Inflammatory macrophage (primary cell): ENCODE measurements at places on chromosomes 7 and 10.

DNA sequence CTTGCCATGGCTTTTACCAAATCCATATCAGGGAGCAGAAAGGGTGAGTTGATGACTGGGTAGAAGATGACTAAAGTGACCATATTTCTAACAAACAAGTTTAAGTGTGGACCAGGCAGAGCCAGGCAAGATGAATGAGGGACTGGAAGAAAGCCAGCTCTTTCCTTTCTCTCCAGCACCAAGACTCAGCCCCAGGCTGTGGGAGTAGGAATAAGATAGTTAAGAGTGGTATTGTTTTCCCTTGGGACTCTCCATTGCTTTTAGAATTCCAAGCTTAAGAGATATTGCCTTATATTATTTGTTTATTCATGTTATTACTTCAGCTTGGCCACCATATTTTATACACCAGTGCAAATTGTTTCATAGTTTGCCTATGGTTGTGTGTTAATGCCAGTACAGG, 28.8 kb upstream of the TSPAN33 start:
- DNase-seq = no peak

- no peak for DNase-seq
These were observed 468.0 kb upstream of the ZMIZ1 start for GRCh38 chr10:78600740-78601139.

DNA sequence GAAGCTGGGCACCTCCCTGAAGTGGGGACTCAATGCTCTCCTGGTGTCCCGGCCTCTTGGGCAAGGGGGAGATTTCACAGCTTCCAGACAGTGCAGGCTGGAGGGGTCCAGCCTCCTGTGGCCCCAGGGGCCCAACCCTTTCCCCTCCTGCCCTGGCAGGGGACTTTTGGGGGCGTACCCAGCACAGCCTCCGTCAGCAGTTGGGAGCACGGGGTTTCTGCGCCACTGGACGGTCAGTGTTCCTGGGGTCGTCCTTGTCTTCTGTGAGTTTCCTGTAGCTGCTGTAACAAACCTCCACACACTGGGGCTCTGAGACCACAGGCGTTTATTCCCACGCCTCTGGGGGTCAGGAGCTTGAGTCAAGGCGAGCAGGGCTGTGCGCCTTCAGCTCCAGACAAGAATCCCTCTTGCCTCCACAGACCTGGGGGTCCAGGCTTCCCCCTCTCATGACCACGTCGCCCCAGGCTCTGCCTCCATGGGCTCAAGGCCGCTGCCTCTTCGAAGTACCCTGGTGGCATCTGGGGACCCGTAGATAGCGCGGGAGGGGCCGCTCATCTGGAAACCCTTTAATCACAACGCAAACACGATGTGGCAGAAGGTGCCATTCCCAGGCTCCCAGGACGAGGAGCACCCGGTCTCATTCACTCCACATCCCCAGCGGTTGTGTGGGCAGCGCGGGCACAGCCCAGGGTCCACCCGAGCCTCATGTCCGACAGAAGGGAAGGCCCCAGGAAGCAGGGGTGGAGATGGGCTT, 14.0 kb downstream of the PWWP2B start:
- no peak for DNase-seq

GRCh38 chr7:134031835-134032617, 95.1 kb upstream of the LRGUK start:
- no peak for DNase-seq

GRCh38 chr10:84258034-84258695, 13.3 kb downstream of the RGR start:
- DNase-seq = no peak

DNA sequence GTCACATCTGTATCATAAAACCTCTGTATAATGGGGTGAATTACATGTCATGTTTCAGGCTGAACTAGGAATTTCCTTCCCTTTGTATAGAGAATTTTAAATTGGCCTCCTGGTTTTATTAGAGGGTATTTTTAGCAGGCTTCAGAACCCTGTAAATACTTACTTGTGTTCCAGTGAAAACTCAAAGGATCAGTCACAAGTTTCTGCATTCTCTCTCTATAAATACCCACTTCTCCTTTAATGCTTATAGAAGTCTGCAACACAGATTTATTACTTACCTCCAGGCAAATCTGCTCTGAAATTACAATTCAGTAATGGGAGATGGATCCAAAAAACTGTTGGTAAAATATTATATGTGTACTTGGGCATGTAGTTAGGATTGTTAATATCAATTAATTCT, 161.6 kb downstream of the GLI3 start:
- no peak for DNase-seq

GRCh38 chr10:110794808-110795207, 76.9 kb upstream of the PDCD4 start:
- no peak for DNase-seq

DNA sequence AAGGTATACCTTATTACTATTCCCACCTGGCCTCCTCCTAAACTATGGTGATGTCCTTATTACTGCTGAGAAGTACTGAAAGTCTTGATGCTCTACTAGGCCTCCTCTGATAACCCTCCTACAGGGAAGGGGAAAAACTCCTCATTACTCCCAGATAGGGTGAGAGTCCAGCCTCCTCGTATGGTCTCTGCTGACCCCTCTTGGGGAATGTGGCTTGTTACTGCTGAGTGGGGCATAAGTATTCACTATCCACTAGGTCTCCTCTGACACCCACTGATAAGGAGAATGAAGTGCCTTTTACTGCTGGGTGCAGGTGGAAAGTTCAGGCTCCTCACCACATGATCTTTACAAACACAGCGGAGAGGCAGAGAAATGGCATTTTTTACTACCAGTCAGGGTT, 222.9 kb downstream of the CHRM2 start:
- no peak for DNase-seq

GRCh38 chr10:21687266-21688008, 153.4 kb downstream of the MLLT10 start:
- DNase-seq = no peak

DNA sequence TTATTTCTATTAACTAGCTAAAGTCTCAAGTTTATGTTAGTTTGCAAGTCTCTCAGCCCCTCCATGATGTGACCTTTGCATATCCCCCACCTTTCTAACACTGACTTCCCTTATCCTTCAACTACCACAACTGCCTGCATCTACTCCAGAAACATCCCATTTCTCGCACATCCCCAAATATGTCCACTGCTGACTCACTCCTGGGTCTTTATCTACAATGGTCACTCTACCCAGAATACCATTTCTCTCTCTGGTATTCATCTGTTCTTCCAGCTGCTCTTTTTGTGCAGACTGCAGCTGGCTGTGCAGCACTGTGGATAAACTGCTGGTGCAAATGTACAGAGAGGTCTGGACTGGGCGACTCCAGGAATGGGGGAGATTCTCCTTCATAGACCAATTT, 32.7 kb upstream of the PRSS1 start:
- DNase-seq = no peak

GRCh38 chr10:32318476-32318896, 28.5 kb downstream of the EPC1 start:
- DNase-seq = peak; percentile 92

GRCh38 chr7:50147951-50148808, 55.1 kb upstream of the ZPBP start:
- DNase-seq = no peak

DNA sequence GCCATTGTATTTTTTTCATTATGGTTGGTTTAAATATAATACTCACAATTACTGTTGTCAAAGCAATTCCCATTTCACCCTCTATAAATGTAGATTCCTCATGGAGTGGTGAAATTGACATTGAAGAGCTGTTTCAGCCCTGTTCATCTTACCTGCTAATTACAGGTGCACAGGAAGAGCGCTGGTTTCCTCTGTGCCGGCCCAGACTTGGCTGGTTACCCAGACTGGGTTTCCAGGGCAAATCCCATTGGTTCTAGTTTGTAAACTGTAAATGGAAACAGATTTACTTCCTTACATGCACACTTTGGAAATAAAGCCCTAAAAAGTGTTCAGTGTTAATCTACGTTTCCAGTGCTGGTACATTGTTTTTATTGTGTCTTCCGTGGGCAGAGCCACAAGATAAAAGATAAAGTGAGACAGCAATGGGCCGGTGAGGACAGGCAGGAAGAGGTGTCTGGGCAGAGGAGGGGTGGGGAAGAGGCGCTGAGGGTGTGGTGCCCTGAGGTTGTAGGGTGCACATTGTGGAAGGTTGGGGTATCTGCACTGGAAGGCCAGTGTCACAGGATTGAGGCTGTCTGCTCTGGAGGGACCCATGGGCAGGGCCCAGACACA, 71.6 kb upstream of the ZPBP start:
- DNase-seq = no peak

DNA sequence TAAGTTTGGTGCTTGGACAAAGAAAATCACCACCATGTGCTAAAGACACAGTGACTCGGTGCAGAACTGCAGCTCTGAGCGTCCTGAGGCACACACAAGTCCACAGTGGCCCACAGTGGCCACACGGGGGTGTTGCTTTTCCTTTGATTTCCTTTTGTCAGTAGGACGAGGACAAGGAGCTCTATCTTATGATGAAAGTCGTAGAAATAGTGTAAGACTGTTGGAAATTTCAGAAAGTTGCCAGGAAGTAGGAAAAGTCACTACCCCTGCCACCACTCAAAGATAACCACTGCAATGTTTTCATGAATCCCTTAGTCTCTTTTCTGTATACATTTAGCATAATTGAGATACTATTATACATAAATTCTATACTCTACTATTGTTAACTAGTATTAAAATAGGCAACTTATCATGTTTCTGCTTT, 146.0 kb downstream of the TNS3 start:
- peak; percentile 49 for DNase-seq

DNA sequence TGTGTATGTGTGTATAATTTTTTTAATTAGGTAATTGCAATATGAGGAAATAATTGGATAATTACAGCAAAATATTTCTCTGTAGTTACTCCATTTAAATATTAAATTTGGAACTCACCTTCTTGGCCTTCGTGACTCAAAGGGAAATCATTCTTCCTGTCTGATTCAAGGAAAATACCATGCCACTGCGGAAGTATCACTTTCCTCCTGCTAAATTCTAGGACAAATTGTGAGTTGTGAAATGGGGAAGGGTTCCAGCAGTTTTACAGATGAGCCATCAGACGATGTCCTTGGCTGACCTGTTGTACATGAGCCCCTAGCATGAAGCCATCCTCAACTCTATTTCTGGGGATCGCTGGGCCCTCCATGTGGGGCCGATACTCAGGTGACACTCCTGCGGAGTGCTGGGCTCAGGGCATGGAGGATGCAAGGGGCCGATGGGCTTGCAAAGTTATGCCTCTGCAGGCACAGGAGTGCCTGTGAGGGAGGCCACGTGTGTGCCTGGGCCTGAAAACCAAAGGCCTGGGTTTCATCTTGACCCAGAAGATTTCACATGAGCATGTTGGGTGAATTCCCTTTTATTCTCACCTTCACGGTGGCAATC, 179.6 kb upstream of the TCERG1L start:
- no peak for DNase-seq

GRCh38 chr10:13086056-13086455, 13.9 kb upstream of the OPTN start:
- DNase-seq = no peak

- DNase-seq = no peak
These were observed 264.2 kb downstream of the GLI3 start for GRCh38 chr7:41972776-41973175.

DNA sequence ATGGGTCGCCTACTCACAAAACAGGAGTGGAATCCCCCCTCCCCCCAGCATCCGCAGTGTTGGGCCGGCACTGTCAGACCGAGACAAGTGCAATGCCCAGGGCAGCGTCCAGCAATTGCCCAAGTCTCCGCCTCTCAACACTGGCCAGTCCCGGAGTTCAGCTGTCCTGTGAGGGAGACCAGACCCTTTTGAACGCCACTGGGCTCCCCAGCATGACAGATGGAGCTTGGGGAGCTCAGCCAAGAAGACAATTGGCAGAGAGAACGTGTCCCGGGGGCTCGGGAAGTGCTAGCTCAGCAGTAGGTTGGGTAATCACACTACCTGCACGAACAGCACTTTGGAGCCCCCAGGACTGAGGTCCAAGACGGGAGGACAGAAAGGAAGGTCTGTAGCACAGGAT, 4.7 kb downstream of the COPS6 start:
- no peak for DNase-seq

DNA sequence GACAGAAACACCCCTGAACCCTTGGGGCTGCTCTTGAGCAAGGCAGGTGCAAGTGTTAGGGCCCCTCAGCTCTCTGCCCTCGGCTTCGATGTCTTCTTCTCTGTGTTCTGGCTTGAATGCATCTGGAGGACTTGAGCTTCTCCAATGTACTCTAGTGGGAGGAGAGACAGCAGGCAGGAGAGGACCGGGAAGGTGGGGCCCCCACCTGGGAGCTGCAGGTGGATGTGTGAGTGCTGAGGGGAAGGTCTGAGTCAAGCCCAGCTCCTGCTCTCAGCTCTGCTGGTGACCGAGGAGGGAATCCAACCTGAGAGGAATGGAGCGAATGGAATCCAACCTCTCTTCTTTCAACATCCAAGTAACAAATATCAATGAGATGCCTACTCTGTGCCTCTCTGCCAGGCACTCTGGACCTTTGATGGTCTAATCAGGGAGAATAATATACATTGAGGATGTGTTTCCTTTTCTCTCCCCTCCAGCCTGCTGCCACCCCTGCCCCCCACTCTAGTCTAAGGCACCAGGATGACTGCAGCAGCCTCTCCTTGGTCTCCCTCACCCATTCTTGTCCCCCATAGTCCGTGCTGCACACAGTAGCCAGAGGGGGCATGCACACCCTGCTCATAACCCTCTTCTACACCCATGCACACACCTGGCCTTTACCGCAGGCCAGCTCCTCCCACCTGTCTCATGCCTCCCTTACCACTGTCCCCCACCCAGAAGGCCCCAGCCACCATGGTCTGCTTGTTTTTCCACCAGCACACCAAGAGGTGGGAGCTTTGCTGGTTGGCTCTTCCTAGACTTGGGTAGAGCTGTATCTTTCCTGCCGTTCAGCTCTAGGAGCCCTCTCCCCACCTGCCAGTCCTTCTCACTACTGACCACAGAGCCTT, 13.6 kb downstream of the TBATA start:
- no peak for DNase-seq

DNA sequence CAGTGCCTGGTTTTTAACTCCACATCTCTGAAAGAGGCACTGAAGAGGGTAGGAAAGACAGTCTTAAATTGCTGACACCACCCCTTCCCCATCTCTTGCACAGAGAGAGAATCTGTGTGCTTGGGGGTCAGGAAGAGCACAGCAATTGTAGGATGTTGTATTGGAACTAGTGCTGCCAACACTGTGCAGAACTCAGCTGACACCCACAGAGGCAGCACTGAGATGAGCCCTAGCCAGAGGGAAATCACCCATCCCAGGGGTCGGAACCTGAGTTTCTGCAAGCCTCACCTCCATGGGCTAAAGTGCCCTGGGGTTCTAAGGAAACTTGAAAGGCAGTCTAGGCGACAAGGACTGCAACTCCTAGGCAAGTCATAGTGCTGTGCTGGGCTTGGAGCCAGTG, 11.0 kb upstream of the TNKS2 start:
- DNase-seq = no peak

GRCh38 chr7:97693586-97693985, 38.3 kb upstream of the TAC1 start:
- DNase-seq = no peak

DNA sequence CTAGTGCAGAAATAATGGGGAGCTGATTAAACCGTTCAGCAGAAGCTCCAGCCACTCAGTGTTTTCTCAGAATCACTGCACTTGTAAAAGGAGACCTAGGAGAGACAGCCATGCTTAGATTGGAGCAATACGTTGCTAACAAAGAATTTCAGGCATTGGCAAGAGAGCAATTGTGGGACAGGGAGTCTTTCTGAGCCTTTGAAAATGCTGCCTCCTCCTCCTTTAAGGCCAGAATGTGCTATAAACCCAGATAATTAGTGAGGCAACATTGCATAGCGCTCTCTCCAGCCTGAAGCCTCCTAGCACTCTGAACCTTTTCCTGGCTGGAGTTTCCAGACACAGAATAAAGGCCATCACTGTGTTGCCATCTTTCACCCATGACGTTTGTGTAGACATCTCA, 18.5 kb upstream of the PTPRN2 start:
- DNase-seq = no peak

- DNase-seq = no peak
These were observed 10.7 kb downstream of the MTURN start for GRCh38 chr7:30145426-30145970.
